ENCODE measurements at places on chromosomes 6 and 20.

GRCh38 chr6:25370178-25371036 lies 91.2 kb downstream of the CARMIL1 start:
- peak; percentile 66 for DNase-seq

- DNase-seq: no peak
Observed at GRCh38 chr6:93819189-93819588, 399.8 kb upstream of the EPHA7 start.

- DNase-seq: no peak
Observed at GRCh38 chr6:79544939-79545450, 7.8 kb upstream of the LCA5 start.

DNA sequence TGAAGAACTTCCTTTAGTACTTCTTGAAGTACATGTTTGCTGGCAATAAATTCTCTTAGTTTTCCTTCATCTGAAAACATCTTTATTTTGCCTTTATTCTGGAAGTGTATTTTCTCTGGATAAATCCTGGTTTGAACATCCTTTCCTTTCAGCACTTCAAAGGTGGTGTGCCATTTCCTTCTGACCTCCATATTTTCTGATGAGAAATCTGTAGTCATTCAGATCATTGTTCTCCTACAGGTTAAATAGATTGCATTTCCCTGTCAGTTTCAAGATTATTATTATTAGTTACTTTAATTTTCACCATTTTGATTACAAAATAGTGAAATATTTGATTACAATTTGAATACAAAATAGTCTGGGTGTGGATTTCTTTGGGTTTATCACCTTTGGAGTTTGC lies 134.5 kb downstream of the CDH26 start:
- no peak for DNase-seq

DNA sequence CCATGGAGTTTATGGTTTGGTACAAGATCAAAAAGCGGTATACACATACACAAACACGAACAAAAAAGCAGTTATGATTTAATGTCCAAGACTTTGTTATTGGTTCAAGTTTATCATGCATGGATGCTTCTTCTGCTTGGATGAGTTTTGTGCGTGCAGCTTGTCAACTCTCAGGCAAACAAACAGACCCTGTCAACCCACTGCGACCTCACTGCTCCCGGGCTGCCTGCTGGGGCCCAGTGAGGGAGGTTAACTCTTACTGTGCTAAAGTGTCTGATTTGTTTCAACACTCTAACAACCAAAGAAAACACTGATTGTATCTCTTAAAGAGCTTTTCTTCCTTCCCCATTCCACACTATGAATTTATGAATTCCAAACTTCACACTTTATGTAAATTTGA lies 26.8 kb upstream of the DDR1 start:
- DNase-seq: no peak
